ENCODE measurements at places on chromosomes 1 and 21. TPM values are rescaled to one million over a fixed set of nuclear protein-coding genes. Genes with fewer than 3 reads are reported as not detected.

DNA sequence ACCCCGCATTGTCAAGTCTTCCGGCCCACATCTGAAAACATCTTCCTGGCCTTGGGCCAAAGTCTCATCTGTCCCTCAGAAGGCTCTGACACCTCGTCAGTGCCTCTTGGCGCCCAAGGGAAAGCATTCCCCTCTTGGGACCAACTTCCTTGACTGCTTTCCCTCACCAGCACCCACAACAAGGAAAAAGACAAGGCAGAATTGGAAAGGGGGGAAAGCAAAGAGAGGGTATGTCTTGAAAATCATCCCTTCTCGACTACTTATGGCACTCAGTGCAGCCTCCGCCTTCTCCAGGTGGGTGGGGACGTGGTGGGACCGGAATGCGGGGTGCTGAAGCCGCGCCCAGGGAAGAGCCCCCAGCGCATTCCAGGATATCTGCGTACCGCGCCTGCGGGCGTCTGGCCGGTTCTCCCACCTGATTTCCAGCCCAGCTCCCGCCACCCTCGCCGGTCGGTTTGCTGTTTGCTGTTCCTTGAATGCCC lies 554 bp upstream of the SLC39A1 start:
- H3K4me1 ChIP-seq, result peaks cover 47% of the 10 kb centered on the region
- H3K27me3 ChIP-seq, result no peaks in the 10 kb centered on the region
- H3K36me3 ChIP-seq, result peaks cover 70% of the 10 kb centered on the region
- H3K4me3 ChIP-seq, result peak overlapping the region; percentile 79

DNA sequence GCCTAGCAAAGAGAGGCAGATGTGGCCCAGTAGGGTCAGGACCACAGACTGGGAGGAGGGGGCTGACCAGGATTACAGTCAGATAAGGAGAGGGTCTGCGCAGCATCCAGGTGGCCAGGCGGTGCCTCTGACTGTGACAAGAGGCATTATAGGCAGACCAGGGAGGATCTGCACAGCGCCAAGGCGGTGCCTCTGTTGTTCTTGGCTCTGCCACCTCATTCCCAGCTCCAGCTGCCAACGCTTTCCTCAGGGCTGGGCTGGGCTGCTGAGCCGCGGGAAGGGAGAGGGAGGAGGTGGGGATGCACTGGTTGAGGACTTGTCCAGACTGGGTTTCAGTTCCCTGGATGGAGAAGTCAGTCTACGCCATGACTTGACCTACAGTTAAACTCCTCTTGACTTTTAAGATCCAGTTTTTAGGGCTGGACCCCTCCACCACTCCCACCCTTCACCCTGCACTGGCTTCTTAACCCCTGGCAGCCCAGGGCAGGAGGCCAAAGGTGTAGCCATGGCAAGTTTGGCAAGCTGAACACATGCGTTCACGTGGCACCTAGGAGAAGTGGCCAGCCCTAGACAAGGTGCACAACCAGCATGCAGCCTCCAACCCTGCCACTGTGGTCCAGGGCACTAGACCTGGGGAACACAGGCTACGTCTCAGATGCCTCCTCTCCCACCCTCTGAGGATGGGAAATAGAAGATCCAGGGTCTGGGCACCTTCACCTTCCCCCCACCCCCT lies 4.5 kb upstream of the CRABP2 start:
- DNase-seq, result no peak
- no peak overlapping the region for H3K27ac ChIP-seq
- peaks cover 31% of the 10 kb centered on the region for H3K4me1 ChIP-seq
- no peak overlapping the region for H3K4me3 ChIP-seq
- H3K27me3 ChIP-seq, result peaks cover 13% of the 10 kb centered on the region
- H3K36me3 ChIP-seq, result peaks cover 25% of the 10 kb centered on the region

Gene ELAPOR1
- total RNA-seq, result 0.45 TPM

- no peak for DNase-seq
- no peak overlapping the region for H3K4me3 ChIP-seq
- no peak overlapping the region for H3K27ac ChIP-seq
- peaks cover under 1% of the 10 kb centered on the region for H3K36me3 ChIP-seq
- H3K27me3 ChIP-seq, result no peaks in the 10 kb centered on the region
Observed at GRCh38 chr1:232810856-232811255, 5.6 kb downstream of the MAP10 start.

GRCh38 chr1:240126821-240127220 lies 35.1 kb downstream of the FMN2 start:
- no peaks in the 10 kb centered on the region for H3K4me1 ChIP-seq
- no peak for DNase-seq
- no peaks in the 10 kb centered on the region for H3K36me3 ChIP-seq
- peaks cover 22% of the 10 kb centered on the region for H3K27me3 ChIP-seq
- H3K27ac ChIP-seq, result no peak overlapping the region

DNA sequence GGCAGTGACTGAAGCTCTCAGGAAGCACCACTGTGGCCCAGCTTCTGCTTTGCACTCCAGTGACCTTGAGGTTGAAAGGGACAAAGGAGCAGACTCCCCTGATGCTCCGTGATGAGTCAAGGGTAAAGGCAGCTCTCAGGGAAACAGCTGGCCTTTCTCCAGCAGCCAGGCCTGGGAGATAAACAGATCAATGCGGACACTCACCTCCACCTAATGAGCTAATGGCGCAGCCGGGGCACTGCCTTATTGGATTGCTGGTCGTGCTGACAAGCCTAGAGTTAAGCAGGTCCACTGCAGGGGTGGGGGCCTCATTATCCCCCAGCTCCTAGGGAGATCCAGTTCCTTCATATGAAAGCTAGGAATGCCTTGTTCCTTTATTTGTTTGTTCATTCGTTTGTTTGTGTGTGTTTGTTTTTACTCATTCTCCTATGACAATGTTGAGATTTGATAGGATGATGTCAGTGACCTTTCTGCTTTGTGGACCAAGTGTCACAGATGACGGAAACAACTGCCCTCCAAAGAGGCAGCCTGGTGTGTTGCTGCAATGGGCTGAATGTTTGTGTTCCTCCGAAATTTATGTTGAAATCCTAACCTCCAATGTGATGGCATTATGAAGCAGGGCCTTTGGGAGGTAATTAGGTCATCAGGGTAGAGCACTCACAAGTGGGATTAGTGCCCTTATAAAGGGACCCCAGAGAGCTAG lies 141.4 kb upstream of the BEND5 start:
- H3K4me1 ChIP-seq, result peaks cover 17% of the 10 kb centered on the region
- no peak overlapping the region for H3K27ac ChIP-seq
- H3K27me3 ChIP-seq, result no peaks in the 10 kb centered on the region
- no peak for DNase-seq
- H3K4me3 ChIP-seq, result no peak overlapping the region

DNA sequence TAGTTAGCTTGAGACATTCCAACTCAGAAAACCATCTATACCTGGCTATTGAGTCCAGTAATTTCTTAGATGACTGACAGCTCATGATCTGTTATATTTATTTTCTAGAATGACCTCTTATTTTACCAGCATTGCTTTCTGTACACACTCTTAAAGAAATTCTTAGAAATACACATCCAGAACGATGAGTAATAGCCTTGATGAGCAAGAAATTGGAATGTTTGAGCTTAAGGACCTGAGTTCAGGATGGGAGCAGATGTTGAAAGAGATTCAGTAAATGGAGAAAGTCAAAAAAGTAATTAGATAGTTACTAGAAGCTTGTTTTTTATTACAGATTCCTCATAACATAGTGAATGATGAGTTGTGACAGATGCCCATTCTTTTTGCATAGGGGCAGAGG lies 11.7 kb downstream of the PYHIN1 start:
- H3K27me3 ChIP-seq, result no peaks in the 10 kb centered on the region
- no peaks in the 10 kb centered on the region for H3K4me1 ChIP-seq

GRCh38 chr1:151639466-151639865 lies 27.6 kb downstream of the SNX27 start:
- peak overlapping the region; percentile 66 for H3K4me3 ChIP-seq
- no peaks in the 10 kb centered on the region for H3K27me3 ChIP-seq
- peak; percentile 15 for DNase-seq

DNA sequence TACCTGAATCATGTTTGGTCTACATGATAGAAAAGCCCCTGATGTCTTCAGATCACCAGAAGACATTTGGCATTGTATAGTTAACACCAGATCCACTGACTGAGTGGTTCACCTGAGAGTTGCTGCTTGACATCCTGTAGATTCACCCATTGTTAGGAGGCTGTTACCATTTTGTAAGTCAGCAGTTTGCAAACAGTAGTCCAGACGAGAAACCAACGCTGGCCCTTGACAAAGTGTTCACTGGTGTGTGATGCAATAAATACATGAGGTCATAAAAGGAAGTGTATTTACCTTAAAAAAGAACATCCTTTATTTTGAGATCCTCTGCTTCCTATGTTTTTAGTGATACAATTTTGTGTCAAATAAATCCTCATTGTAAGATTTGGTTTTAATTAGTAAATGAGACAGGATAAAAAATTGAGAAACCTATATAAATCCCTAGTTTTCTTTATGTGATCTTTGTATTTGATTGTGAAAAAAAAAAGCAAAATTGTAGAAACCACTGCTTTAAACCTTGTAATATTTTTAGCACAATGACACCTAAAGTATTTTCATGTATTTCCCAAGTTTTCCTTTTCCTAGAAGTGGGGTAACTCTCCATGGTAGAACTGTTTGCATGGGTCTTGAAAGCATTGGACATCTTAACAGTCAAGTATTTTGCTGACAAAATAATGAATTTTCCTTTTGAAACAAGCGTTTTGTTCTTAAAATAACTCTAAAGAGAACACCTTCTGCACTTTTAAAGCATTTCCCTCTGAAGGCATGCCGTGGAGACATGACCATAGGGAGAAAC lies 204.3 kb downstream of the FGGY start:
- peaks cover 43% of the 10 kb centered on the region for H3K4me1 ChIP-seq
- peaks cover 4% of the 10 kb centered on the region for H3K36me3 ChIP-seq
- H3K4me3 ChIP-seq, result no peak overlapping the region

Gene KCNK2
- total RNA-seq, result 1.1 TPM

DNA sequence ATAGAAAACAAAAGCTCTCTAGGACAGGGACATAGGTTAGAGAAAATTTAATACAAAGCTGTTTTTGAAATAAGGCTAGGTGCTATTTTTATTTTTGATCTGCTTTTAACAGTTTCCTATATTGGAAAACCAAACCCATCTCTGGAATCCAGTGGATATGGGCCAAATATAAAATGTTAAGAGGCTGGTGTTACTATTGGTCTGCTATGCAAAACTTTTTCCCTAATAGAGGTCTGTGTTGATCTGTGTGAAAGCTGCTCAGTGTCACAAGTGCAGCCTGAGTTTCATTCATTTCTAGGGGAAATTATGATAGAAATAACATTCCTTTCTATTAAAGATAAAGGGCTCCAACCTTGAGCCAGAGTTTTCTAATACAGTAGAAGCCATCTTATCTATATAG lies 116.4 kb downstream of the OLFML2B start:
- H3K4me3 ChIP-seq, result no peak overlapping the region
- DNase-seq, result no peak

- H3K36me3 ChIP-seq, result no peaks in the 10 kb centered on the region
- H3K27ac ChIP-seq, result no peak overlapping the region
- no peaks in the 10 kb centered on the region for H3K27me3 ChIP-seq
- peaks cover 8% of the 10 kb centered on the region for H3K4me1 ChIP-seq
- no peak overlapping the region for H3K4me3 ChIP-seq
- no peak for DNase-seq
Observed at GRCh38 chr1:226692823-226693222, 46.3 kb downstream of the ITPKB start.

Gene EVA1C
- total RNA-seq, result 1.4 TPM

- DNase-seq, result no peak
- H3K4me3 ChIP-seq, result no peak overlapping the region
- no peaks in the 10 kb centered on the region for H3K27me3 ChIP-seq
- H3K4me1 ChIP-seq, result peaks cover 37% of the 10 kb centered on the region
- peaks cover 5% of the 10 kb centered on the region for H3K36me3 ChIP-seq
- no peak overlapping the region for H3K27ac ChIP-seq
Observed at GRCh38 chr1:164599272-164599671, 40.3 kb downstream of the PBX1 start.

DNA sequence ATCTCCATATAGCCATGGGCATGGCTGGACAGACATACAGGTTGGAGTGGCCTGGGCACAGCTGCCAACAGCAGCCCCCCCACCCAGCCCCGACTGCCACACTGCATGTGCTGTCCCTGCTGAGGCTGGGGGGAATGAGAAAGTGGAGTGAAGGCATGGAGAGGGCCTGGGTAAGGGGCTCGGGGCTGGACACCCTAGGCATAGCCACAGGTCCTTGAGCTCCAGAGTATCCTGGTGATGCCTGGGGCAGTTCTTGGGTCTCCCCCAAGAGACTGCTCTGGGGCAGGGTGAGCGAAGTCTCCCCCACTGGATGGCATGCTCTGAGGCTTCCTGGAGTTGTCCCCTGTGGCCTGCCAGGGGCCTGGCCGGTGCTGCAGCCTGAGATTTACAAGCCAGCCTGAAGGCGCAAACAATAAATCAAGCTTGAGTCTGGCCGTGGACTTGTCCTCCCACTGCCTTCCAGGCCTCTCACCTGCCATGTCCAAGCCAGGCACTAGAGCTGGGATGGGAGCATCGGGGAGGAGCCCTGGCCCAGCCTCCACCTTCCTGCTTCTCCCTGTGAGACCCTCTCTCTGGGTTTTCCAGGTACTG lies 53.6 kb downstream of the FOXO6 start:
- H3K27me3 ChIP-seq, result peaks cover 37% of the 10 kb centered on the region
- H3K27ac ChIP-seq, result no peak overlapping the region
- H3K4me3 ChIP-seq, result no peak overlapping the region

Gene TNFSF4
- total RNA-seq, result 0.31 TPM

- no peaks in the 10 kb centered on the region for H3K36me3 ChIP-seq
- peaks cover 31% of the 10 kb centered on the region for H3K4me1 ChIP-seq
- no peaks in the 10 kb centered on the region for H3K27me3 ChIP-seq
- no peak overlapping the region for H3K4me3 ChIP-seq
- no peak for DNase-seq
Observed at GRCh38 chr1:54965624-54966340, 14.6 kb upstream of the TMEM61 start.

- no peaks in the 10 kb centered on the region for H3K4me1 ChIP-seq
- no peaks in the 10 kb centered on the region for H3K36me3 ChIP-seq
- no peak overlapping the region for H3K27ac ChIP-seq
- peaks cover 22% of the 10 kb centered on the region for H3K27me3 ChIP-seq
Observed at GRCh38 chr1:236471653-236472052, 52.1 kb upstream of the LGALS8 start.

Gene RGS7
- 1.3 TPM for total RNA-seq

Gene CRNN
- total RNA-seq, result not detected

- H3K27me3 ChIP-seq, result no peaks in the 10 kb centered on the region
- no peak overlapping the region for H3K27ac ChIP-seq
- H3K36me3 ChIP-seq, result no peaks in the 10 kb centered on the region
Observed at GRCh38 chr1:220338759-220339158, 66.5 kb upstream of the RAB3GAP2 start.

Gene DPM3
- total RNA-seq, result 41.1 TPM

DNA sequence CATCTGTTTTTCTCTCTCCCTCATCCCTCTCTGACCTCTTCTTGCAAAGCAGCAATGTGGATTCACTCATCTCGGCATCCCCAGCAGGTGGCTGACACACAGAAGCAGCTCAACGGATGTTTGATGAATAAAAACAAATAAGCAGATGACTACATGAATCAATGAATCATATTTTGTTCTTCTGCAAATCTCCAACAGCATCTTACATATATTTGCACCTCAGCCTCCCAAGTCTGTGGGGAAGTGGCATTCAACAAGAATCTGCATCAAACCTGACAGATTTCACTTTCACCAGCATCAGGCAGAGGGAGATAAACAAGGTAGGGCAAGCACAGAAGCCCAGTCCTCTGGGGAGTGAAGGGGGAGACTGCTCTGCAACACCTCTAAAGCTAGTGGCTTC lies 34.0 kb downstream of the CAPN8 start:
- no peaks in the 10 kb centered on the region for H3K4me1 ChIP-seq
- no peaks in the 10 kb centered on the region for H3K36me3 ChIP-seq
- H3K27ac ChIP-seq, result no peak overlapping the region
- no peaks in the 10 kb centered on the region for H3K27me3 ChIP-seq
